Stimulated activated CD8-positive, alpha-beta memory T cell treated with anti-CD3 and anti-CD28 coated beads, Interleukin-4, amount 100 ng/mL, for 1 hour (primary cell): ENCODE measurements at places on chromosomes 16 and 17.

DNA sequence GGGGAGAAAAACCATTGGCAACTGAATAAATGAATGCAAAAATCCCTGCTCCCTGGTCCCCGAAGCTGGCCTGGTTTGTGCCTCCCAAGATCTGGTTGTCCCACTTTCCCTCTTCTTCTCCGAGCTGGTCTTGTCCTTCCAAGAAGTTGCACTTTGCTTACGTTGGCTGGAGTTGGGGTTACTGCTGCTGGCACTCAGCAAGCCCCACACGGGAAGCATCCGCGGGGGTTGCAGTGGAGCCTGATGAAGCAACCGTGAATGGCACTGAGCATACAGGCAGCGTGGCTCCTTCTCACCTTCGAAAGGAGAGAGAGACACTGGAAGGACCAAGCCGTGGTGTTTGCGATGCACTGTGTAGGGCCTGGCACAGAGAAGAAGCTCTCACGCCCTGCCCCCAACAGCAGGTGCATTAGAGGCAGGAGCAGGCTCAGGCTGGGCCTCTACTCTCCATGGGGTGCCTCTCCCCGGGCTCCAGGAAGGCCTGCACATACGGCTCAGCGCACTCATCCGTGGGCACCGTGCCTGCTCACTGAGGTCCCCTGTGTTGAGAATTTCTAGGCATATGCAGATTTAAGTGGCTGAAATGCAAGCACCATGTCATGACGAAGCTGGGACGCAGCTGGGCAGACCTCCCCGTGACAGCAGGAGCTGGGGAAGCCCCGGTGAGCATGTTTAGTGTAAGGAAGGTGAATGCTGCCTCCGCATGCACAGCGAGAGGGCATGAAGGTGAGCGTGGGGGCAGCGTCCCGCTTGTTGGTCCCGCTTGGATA is 12.1 kb downstream of the CA5A start:
- no peak for DNase-seq

GRCh38 chr16:17776888-17777287 is 306.1 kb upstream of the XYLT1 start:
- DNase-seq, result no peak

GRCh38 chr16:12680531-12680930 is 123.2 kb downstream of the CPPED1 start:
- DNase-seq, result no peak

GRCh38 chr17:81543339-81543675 is 8.8 kb downstream of the FAAP100 start:
- DNase-seq, result no peak

- DNase-seq, result no peak
These were observed 25.6 kb downstream of the ABCC3 start for GRCh38 chr17:50660042-50660886.
